Globus pallidus (tissue), 1 donor: ENCODE measurements at places on chromosomes 6 and 20.

- DNase-seq = no peak
These were observed 19.8 kb downstream of the RALY start for GRCh38 chr20:34013554-34013953.

DNA sequence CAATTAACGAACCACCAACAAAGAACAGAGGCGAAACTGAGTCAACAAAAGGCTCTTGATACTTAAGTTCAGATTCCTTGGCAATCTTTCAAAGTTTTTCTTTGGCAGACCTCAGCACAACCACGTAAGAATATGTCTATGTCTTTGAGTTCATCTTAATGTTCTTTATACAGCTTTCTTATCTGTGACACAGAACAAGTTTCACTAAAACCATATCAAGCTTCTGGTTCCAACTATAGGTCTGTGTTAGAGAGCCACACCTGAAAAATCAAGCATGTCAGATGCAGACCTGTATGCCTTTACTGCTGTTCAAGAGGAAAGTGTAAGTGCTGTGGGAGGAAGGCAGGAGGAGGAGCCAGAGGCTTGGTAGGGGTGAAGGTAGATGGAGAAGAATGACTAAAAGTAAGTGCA, 271.3 kb downstream of the KHDC1L start:
- DNase-seq = no peak

DNA sequence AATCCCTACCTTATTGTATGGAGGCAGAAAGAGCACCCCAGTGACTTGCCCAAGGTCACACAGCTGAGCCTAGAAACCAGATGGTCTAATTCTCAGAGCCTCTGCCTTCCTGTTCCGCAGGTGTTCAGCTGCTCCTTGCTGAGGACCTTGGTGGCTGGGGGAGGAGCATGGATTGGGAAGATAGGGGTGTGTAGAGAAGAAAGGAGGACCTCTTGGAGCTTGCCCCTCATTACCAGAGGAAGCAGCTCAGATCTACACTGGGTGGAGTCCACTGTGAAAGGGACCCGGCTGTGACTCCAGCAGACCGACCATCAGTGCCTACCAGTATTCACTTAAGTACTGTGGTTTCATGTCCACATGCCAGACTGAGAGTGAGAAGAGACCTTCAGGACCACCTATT, 15.2 kb downstream of the FOXP4 start:
- DNase-seq = no peak

DNA sequence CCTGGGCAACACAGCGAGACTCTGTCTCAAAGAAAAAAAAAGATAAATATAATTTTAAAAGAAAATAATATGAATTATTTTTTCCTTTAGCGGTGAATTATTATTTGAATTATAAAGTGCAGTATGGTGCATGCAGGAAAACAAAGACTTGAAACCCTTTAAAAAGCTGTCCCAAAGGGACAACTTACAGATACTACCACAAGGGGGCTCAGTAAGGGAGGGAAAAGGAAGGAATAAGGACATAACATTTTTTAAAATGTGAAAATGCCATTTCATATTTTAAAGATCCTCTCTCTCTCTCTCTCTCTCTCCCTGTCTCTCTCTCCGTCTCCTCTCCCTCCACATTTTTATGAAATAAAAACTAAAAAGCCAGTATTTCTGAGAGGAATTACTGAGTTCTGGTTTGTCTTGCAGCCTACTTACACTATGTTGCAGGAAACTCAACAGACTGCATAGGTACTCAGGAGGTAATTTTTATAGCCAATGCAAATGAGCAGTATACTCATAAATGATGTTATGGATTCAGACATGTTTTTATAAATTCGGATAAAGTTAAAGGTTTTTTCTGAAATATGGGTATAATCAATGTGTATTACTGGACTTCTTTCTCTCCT, 455.0 kb upstream of the GJE1 start:
- no peak for DNase-seq

GRCh38 chr20:45268531-45268930, 14.2 kb upstream of the SLPI start:
- no peak for DNase-seq

DNA sequence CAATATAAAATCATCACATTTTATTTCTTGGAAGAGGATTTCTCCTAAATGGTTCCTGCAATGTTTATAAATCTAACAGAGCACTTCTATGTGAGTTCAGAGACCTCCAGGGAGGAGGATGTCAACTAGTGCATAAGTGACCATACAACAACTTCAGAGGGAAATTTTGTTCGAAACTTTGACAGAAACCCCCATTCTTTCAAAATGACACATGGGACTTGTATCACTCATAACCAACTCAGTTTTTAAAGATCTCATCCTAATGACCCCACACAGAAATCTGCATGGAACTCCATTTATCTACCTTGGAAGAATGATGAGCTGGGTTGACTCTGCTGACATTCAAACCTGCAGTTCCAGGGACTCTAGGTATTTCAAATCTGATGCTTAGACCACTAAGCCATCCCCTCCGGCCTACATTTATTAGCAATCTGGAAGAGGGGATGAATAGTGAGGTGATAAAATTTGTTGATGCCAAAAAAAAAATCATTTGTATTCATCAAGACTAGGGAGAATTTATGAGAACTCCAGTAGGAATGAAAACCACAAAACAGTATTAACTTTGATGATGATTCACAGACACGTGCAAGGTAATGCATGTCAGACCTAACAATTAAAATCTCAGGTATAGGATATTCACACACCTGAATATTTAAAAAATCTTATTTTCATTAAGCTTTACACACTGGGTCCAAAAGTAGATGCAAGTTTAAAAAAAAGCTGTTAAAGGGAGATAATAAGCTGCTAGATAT, 153.0 kb downstream of the REV3L start:
- no peak for DNase-seq

- DNase-seq = no peak
These were observed 993.3 kb upstream of the GJE1 start for GRCh38 chr6:141139461-141139860.
